ENCODE measurements at places on chromosomes 7 and 10.

DNA sequence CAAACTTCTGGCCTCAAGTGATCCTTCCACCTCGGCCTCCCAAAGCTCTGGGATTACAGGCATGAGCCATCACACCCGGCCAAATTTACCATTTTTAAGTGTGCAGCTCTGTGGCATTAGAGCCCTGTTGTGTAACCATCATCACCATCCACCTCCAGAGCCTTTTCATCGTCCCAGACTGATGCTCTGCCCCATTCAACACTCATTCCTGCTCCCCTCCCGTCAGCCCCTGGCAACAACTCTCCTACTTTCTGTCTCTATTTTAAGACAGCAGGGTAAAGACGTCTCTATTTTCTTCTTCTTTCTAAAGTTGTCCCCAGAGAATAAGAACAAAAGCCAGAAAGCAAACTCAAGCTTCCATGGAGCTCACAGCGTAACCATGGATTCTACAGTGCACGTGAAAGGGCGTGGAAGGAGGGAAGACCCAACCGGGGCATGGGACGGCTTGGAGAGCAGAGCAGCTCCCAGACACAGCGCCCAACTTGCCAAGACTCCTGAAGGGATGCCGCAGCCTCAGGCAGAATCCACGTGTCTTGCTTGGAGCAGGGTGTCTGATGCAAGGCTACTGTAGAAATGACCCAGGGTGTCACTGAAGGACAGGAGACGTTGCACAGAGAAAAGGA is 42.7 kb upstream of the PITRM1 start:
- DNase-seq: peak; percentile 55

DNA sequence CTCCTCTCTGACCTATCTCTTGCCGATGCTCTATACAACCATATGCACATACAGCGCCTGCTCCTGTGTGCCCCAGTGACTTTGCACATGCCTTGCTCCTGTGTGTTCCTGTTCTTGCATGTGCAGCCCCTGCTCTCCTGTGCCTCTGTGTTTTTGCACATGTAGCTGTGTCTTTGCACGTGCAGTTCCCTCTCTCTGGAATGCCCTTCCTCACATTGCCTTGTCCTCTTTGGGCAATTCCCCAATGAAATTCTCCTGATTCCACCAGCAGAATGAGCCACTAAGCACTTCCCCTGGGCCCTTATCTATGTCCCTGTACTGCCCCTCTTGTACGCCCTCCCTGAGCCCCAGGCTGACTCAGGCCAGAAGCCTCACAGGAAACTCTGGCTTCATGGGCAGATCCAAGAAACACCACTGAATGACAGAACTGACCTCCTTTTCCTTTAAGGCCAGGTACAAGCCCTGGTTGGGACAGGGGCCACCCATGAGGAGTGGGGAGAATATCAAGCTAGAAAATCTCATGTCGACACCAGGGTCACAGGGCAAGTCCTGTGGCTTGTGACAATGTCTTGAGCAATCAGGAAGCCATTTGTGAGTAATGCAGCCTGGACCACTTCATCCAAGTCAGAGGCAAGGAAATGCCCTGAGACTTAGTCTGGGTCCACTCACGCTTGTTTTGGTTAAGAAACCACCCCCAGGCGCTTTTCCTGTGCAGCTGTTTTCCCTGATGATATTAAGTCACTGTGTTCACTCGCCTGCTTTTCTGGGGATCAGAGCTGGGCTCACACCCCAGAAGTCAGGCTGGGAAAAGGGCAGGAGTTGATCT is 1.9 kb upstream of the ARHGAP22 start:
- peak; percentile 85 for DNase-seq

GRCh38 chr7:94174375-94174774 is 170.2 kb upstream of the BET1 start:
- no peak for DNase-seq

- DNase-seq: no peak
Observed at GRCh38 chr10:132945894-132946255, 3.5 kb upstream of the CFAP46 start.

GRCh38 chr7:155998328-155998691 is 186.0 kb upstream of the SHH start:
- DNase-seq: peak; percentile 30

- no peak for DNase-seq
Observed at GRCh38 chr7:133300811-133301210, 47.9 kb downstream of the EXOC4 start.

- no peak for DNase-seq
Observed at GRCh38 chr10:13054844-13055243, 45.1 kb upstream of the OPTN start.

- DNase-seq: no peak
Observed at GRCh38 chr7:147811923-147812322, 778.6 kb upstream of the C7orf33 start.

DNA sequence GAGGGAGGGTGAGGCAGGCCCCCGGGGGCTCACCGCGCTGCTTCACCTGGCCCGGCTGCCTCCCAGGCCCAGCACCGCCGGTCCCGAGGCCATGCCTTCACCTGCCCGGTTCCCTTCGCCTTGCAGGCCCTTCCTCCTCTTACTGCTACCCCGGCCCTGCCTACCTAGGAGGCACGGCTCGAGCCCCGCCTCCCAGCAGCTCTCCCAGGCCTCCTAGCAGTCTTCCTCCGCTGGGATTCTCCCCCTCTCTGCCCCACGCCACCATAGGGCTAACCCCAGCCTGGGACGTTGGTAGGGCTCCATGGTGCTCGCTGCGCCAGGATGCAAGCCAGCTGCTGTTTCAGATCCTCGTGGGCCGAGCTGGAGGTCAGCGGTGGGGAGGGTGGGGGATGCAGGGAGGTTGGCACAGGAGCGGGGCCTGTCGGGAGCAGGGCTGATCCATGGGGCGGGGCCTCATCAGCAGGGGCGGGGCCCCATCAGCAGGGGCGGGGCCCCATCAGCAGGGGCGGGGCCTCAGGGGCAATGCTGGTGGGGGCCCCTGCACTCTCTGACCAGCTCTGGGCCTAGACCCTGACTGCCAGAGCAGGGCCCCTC is 63.3 kb downstream of the RASGEF1A start:
- peak; percentile 89 for DNase-seq

DNA sequence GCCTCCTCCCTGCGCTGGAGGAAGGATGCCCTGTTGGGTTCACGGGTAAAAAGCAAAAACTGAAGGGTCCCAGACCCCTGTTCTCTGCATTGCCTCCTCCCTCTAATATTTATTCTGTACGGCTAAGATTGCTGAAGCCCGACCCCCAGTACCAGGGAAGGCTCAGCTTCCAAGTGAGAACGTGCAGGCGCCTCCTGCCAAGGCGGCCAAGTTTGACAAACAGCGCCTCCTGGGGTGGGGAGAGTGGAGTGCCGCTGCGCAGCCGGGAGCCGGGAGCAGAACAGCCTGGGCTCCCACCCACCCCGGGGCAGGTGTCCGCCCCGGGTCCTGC is 4.7 kb upstream of the EBF3 start:
- DNase-seq: peak; percentile 90

- DNase-seq: no peak
Observed at GRCh38 chr7:55898287-55898686, 11.0 kb downstream of the ZNF713 start.

- no peak for DNase-seq
Observed at GRCh38 chr10:1655367-1655766, 82.0 kb downstream of the ADARB2 start.

- DNase-seq: no peak
Observed at GRCh38 chr10:85902051-85902450, 464.5 kb downstream of the GRID1 start.

DNA sequence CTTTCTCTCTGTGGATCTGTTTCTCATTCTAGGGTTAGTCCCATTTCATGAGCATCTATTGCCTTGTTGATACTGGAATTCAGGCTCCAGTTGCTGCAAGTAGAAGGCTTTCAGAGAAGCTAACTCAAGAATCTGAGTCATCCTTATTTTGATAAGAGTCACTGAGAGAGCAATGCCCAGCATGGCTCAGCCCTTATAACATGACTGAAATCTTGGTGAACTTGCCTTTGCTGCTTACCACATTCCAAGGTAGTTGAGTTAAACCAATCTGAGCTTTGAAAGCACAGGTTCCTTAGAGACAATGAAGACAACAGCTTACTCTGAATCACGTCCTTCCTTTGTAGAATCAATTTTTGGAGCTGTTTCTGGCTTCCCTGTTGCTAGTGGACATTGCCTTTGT is 53.6 kb upstream of the CHCHD3 start:
- DNase-seq: no peak

DNA sequence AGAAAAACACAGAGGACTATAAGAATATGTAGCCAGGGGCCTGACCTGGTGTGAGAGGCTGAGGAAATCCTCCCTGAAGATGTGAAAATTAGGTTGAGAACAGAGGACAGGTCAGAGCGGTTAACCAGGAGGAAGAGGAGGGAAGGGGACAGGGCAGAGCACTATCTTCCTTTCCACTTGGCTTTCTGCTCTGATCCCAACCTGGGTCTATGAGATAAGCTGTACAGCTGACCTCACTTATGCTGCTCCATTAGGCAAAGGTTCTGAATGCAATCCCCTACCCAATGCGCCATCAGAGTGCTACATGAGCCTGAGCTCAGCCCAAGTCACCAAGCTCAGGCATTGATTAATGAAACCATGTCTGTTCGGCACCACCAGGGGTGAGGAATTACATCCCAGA is 10.5 kb downstream of the LIPA start:
- DNase-seq: no peak

DNA sequence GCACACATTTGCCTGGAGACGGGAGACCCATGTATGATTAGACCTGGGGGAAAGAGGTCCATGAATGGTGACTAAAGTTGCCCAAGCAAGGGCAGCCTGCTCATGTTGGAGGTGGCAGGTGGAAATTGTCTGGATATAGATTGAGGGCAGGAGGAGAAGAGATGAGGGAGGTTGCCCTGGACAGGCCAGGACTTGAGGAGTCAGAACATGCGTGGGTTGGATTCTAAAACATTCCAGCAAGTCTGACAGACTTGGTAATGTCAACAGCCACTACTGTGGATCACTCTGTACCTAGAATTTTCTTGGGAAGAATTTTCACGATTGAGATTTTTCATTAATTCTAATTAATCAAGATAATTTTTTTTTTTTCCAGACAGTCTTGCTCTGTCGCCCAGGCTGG is 19.1 kb upstream of the SVOPL start:
- DNase-seq: no peak

- no peak for DNase-seq
Observed at GRCh38 chr7:45129906-45130305, 18.4 kb upstream of the TBRG4 start.

DNA sequence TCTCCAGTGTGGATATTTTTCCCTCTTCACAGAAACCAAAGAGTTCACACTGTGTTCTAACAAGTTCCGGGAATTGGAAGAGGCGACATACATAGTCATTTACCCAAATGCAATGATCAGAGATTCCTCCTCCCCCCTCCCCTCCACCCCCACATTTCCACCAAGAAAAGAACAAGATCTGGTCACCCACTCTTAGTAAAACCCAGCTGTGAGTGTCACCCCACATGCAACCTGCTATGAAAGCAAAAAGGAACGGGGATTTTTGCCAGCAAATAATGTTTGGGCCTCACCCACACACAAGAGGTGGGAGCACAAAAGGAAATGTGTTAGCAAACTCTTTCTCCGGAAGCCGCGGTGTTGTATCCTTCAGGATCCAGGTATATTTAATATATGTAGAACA is 745.0 kb upstream of the AUTS2 start:
- no peak for DNase-seq

DNA sequence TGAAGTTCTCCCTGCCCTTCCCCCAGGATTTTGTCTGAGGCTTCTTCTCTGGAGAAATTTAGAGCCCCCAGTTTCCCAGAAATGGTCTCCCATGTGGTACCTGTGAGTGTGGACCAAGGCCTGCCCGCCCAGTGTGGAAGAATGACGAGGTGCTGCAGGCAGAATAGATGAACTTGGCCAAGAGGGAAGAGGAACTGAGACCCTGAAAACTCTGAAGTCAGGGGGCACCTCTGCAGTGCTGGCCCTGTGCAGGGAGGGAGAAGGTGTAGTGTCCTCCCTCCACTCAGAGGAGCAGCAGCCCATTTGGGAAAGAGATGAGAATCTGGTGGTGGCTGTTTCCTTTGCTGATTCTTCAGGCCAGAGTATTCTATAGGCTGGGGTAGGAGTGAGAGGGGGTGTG is 115.2 kb upstream of the PCGF5 start:
- DNase-seq: no peak

DNA sequence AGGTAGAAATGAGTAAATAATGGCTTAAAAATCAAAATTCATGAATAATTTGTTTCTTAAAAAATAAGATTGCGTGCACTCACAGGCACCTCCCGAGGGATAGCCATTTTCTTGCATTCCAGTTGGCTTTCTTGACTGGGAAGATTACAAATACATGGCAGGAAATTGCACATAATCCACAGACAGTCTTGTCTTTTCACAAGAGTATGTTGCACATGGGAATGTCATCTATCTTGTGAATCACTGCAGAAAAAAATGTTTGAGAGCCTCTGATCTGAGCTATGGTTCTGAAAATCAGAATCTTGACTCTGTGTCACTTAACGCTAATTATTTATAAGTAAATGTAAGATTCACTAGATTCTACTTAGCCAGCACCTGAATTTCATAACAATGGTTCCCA is 74.1 kb upstream of the PRKG1 start:
- DNase-seq: no peak

DNA sequence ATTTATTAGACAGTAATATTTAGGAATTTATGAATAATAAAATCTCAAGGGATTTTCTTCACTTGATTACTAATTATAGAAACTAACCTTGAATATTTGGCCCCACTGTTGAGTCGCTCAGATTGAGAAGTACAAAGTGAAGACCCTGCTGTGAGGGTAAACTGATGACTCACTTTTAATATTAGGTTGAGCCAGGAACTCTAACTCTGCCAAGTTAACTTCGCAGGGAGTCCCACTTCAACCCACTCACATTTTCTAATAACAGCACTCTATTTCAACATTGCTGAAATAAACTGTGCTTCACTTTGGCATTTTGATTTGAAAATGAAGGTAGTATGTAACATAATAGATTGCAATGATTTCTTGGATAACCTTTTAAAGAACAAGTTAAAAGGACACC is 200.7 kb downstream of the POLR1F start:
- no peak for DNase-seq

- DNase-seq: no peak
Observed at GRCh38 chr7:101248276-101248675, 3.4 kb upstream of the FIS1 start.

GRCh38 chr7:1170741-1171501 is 10.9 kb upstream of the ZFAND2A start:
- peak; percentile 23 for DNase-seq

DNA sequence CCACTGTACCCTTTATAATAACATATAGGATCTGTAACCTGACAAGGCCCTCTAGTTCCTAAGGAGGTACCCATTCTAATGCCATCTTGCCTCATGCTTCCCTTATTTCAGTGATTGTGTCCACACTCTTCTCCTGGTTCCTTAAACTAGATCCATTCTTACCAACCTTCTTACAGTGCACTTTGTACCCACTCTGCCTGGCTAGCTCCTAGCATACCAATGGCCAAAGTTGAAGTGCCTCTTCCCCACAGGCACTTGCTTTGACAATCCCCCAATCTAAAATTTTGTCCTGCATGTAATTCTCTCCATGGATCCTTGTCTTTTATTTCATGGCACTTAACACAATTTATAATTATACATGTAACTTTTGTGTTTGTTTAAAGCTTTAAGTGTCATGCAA is 40.9 kb downstream of the CCDC71L start:
- DNase-seq: no peak
